ENCODE measurements at places on chromosomes 5 and 9.

GRCh38 chr9:98657897-98658296, 50.8 kb downstream of the GABBR2 start:
- peak; percentile 37 for DNase-seq

DNA sequence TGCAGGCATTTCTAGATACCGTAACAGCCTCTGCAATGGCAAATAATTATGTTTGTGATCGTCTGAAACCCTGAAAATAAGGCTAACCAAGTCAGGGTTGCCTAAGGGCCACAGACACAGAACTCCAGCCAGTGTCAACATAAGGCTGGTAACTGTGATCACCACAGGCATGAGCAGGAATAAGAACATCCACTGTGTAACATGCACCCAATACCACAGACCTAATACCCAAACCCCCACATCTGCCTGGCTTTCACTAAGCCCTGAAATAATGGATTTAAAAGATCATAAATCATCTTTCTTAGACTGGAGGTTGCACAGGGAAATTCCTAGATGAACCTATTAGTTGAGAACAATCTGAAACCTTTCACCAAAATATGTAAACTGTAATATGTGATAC, 394.5 kb downstream of the NFIB start:
- DNase-seq: peak; percentile 69

DNA sequence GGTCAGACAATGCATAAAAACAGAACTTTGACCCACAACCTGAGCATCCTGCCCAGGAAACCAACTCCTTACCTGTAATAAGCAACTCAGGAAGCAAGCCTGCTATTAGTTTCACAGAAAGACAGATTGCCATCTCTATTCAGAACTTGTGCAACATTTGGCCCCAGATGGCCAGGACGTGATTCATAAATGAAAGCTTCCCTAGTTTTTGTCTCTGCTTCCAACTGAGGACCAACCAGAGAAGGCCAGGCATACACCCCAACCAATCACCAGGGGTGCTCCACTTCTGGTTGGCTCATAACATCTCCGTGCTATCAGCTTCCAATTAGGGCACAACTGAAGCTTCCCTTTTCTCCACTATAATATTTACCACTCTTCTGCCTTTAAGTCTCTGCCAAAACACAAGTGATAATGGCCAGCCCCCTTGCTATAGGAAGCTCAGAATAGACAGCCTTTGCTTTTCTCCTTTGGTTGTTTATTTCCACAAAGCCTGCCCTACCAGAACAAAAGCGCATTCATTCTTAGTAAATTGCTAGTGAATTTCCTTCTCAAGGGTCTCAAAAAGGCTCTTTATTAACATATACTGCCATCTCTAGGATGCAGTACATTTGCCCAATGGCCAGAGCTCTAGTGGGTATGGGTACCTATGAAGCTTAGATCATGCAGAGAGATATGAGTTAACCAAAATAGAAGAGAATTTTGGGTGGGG, 289.7 kb upstream of the DAP start:
- no peak for DNase-seq

GRCh38 chr5:98982880-98983279, 54.1 kb upstream of the CHD1 start:
- no peak for DNase-seq

- no peak for DNase-seq
Measured at GRCh38 chr9:3243683-3244082, 282.1 kb downstream of the RFX3 start.

DNA sequence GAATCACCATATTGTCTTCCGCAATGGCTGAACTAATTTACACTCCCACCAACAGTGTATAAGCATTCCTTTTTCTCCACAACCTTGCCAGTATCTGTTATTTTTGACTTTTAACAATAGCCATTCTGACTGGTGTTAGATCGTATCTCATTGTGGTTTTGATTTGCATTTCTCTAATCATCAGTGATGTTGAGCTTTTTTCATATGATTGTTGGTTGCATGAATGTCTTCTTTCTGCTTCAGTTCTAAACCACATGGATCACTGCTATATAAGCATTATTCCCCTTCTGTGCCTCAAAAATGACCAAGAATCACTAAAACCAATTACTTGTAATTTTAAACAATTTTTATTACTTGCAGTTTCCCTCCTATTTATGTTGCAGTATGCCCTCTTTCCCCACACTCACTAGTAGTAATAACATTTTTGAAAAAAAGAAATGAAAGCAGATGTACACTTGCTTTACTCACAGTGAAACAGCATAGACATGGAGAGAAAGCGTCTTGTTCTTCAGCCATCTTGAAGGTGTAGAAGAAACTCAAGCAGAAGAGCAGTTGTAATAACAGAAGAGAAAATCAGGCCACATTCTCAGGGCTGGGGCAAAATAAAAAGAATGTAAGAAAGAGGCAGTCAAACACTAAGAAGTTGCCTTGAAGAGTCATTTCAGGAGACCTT, 4.5 kb upstream of the TMEM252 start:
- DNase-seq: no peak

DNA sequence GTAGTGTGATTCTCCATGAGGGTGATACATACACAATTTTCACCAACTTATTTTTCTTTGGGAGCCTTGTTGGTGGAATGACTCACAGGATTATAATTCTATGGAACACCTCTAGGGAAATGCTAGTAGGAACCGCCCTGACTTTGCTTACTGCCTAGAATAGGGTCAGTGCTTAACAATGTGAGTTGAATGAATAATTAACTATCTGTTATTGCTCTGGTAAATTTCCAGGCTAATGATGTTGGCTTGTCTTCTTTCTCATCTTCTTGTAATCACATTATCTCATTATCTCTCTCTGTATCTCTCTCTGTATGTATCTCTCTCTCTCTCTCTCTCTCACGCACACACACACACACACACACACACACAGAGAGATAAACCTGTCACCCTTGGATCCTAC, 291.1 kb downstream of the TRIM32 start:
- peak; percentile 37 for DNase-seq
